GM12864 (cell line): ENCODE measurements at places on chromosomes 1 and 21.

DNA sequence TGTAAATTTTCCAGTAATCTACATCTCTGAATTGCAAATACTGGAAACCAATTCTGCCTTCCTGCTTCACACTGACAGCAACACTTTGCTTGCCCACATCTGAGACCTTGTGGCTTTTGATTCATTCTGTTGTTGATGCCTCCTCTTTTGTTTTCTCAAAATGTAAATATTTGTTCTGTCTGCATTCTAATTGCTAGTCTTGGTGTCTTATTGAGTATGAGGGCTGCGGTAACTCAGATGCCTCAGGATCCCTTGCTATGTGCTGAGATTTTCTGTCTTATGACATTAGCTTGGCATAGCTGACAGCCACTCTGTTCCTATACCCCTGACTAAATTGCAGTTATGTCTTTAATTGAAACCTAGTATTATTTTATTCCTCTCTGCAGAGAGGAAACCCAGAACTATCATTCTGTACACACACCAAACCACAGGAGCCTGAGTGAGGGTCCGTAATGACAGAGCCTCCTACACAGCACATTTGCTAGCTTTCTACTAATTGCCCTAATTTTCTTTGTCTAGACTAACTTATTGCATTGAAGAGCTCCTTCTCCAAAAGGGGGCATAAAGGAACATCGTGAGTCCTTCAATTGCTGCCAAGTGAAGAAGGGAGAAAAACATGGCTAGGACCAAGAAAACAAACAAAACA lies 72.1 kb downstream of the GREM2 start:
- DNase-seq: no peak

DNA sequence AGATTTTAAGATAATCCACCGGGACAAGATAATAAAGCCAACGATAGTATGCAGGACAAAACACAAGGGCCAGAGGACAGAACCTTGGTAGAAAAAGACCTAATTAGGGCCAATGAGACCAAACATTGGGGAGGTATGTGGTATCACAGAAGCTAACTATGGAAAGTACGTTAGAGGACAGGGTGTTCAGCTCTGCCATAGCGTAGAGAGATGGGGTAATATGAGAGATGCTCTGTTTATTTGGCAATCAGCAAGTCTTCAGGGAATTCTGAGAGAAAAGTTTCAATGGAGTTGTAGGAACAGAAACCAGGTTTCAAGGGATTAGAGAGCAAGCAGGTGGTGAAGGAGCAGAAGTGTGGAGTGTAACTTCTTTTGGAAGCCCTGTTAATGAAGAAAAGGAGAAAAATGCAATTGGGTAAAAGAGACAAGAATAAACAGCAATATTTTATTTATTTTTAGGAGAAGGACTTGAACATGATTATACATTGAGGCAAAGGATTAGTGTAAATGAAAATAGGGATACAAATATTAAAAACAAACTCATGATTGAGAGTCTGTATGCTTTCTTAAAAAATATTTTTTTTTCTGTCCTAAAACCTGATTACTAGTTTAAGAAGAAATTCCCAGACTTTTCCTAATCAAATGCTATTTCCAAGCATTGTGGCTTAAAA lies 24.0 kb downstream of the EEIG2 start:
- no peak for DNase-seq

GRCh38 chr1:195495720-195496635 lies 1112.3 kb downstream of the KCNT2 start:
- no peak for DNase-seq

- DNase-seq: no peak
Measured at GRCh38 chr1:100377590-100378361, 25.5 kb downstream of the CDC14A start.

DNA sequence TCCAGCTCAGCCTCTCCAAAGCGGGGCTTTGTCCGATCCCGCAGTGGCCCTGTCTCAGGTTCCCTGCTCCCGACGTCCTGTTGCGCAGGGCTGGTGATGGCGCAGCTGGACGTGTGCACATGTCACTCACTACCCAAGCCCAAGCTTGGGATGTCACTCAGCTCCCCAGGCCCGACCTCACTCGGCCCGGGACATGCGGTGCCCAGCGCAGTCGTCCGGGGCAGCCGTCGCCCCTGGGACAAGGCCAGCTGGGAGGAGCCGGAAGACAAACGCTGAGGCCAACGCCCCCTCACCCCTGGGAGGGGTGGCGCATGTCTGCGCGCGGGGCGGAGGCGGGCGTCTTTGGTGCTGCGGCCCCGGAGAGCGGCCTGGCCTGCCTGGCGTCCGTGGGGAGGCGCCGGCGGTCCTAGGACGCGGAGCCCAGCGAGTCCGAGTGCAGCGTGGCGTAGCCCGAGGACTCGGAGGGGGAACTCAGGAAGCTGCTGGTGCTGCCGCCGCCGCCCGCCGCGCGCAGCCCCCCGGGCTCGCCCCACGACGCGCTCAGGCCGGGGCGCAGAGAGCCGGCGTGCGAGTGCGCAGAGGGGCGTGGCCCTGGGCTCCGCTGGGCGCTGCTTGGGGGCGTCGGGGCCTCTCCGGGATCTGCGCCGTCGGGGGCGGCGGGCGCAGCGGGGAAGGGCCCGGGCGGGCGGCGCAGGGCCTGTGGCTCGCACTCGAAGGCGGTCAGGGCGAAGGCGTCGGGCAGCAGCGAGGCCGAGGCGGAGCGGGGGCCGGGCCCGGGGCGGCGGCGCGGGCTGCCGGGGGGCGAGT lies 5.2 kb downstream of the HES3 start:
- no peak for DNase-seq
